ENCODE measurements at places on chromosomes 12 and 14.
A peak's percentile ranks its signal among the peaks of the same experiment; 100 is the strongest.

DNA sequence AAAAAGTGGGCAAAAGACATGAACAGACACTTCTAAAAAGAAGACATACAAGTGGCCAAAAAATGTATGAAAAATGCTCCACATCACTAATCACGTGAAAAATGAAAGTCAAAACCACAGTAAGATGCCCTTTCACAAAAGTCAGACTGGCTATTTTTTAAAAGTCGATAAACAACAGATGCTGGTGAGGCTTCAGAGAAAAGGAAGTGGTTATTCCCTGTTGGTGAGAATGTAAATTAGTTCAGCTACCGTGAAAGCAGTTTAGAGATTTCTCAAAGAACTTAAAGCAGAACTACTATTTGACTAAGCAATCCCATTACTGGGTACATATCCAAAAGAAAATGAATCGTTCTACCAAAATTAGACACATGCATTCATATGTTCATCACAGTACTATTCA, 237.0 kb downstream of the KIF21A start:
- DNase-seq: no peak

DNA sequence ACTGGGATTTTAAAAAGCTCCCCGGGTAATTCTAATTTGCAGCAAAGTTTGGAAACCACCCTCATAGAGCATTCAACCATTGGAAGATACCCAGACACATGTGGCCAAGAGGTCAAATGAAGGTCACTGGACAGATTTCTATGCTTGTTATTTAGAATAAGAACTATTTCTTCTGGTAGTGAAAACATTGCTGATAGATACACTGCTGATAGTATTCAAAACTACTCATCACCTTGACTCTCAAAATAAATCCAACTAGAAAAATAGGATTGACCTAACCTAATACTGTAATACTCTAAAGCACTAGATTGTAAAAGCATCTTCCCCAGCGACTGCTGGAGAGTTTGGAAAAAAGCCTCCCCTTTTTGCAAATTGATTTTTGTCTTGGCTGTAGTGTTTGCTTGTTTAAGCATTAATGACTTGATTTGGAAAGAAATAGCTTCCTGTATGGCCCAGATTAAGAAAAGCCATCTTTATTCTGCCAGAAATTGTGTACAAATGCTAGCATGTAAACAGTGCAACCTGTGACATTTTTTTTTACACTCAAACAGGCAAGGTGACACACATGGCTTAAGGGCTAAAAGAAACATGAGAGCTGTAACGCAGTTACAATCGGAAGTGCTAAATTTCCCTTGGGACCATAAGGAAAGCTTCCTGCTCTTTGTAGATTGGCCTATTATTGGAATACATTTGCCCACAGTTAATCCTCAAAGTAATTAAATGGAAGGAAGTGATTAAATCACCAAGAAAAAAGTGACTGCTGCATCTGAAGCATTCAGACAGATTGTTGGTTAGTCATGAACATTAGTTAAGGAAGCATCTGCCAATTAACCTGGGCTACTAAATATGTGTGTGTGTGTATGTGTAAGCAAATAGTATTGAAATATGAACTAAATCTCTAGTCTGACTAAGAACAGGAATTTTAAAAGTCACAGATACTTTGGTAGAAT, 356.5 kb upstream of the ATP2B1 start:
- DNase-seq: no peak

GRCh38 chr12:117025481-117026151, 73.6 kb downstream of the TESC start:
- no peak for DNase-seq

- no peak for DNase-seq
Measured at GRCh38 chr12:105935106-105935505, 203.6 kb downstream of the NUAK1 start.

DNA sequence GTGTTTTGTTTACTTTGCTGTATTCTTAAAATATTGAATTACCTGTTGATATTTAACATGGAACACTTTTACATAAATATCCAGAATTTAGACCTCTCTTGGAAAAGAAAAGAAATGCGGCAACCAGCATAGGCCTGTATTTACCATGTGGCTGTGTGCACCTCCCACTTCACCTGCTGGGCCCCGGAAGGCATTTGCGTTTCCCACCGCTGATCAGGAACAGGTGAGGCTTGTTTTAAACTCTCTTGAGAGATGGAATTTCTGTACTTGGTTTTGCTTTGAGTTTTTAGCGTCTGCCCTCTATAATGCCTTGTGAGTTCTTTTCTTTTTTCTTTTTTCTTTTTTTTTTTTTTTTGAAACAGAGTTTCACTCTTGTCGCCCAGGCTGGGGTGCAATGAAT, 124.2 kb downstream of the GLT1D1 start:
- DNase-seq: no peak

- DNase-seq: no peak
Measured at GRCh38 chr12:95277139-95277538, 59.5 kb downstream of the VEZT start.

- no peak for DNase-seq
Measured at GRCh38 chr12:111773801-111774551, 7.2 kb downstream of the ALDH2 start.

GRCh38 chr12:125470838-125471783, 405.9 kb downstream of the AACS start:
- no peak for DNase-seq

DNA sequence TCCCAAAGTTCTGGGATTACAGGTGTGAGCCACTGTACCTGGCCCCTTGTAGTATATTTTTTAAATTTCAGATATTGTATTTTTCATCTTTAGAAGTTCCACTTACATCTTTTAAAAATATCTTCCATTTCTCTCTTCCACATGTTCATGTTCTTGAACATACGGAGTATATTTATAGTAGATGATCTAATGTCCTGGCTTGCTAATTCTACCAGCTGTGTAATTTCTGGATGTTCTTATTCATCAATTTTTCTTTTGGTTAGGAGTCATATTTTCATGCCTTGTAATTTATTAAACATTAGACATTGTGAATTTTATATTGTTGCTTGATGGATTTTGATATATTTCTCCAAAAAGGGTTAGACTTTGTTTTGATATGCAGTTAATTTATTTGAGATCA, 30.8 kb downstream of the NTN4 start:
- DNase-seq: no peak

DNA sequence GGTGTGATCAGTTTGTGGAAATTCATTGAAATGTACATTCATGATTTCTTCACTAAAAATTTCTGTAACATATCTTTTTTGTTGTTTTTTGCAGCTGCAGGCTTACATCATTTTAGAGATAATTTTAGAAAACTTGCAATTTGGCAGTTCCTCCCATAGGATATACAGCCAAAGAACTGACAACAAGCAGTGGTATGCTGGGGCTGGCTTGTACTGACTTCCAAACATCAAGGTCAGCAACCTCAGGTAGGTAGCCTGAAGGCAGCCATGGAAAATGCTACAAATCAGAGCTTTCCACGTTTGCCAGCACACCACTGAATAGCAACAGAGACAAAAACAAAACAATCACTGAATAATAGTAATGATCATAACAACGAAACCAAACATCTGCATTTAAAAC, 21.2 kb downstream of the TRIM9 start:
- no peak for DNase-seq

DNA sequence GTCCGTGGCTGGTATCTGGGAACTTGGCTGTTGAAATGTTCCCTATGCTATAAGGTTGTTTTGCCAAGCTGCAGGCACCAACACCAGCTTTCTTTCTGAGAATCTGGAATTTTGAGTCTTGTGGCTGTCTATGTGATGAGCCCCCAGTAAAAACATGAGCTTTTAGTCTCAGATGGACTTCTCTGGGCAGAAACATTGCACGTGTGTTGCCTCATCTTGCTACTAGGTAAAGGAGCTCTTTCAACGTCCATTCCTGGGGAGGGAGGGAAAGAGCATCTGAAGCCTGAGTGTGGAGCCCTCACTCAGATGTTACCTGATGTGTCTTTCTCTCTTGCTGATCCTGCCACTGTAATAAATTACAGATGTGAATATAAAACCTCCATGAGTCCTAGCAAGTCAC, 183.8 kb upstream of the LHX5 start:
- DNase-seq: no peak

DNA sequence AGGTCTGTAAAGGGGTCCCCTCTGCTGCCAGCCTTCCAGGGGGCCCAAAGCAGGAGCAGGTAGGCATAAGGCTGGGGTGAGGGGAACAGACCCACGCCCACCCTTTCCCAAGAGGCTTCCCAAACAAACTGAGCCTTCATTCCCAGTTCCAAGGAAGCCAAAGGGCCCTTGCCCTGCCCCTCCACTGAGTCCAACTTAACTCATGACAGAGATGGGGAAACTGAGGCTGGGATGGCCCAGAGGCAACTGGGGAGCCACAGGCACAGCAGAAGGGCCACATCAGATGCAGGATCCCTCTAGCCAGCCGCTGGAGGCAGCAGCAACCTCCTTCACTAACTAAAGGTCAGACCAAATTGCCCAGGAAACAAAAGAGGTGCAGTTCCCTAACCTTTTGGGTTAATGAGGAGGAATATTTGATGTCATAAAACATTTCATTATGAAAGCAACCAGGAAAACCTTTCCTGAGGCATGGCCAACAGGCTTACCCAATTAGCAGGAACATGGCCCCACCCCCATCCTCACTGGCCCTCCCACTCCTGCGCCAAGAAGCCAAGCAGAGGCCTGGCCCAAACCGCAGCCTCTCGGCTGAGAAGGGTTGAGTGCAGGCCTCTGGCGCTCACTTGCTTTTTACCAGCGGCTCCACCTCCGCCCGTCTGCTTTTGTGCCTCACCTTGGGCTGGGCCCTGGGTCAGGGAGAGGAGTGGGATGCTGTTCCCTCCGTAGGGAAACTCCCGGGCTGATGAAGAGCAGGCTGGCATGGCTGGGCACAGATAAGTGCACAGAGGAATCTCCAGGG, 293.5 kb upstream of the RTL1 start:
- DNase-seq: no peak

- no peak for DNase-seq
Measured at GRCh38 chr12:7242176-7243101, 53.0 kb downstream of the PEX5 start.

- no peak for DNase-seq
Measured at GRCh38 chr14:28152453-28153044, 614.0 kb upstream of the FOXG1 start.

- DNase-seq: no peak
Measured at GRCh38 chr14:54207476-54208462, 189.0 kb upstream of the CDKN3 start.

DNA sequence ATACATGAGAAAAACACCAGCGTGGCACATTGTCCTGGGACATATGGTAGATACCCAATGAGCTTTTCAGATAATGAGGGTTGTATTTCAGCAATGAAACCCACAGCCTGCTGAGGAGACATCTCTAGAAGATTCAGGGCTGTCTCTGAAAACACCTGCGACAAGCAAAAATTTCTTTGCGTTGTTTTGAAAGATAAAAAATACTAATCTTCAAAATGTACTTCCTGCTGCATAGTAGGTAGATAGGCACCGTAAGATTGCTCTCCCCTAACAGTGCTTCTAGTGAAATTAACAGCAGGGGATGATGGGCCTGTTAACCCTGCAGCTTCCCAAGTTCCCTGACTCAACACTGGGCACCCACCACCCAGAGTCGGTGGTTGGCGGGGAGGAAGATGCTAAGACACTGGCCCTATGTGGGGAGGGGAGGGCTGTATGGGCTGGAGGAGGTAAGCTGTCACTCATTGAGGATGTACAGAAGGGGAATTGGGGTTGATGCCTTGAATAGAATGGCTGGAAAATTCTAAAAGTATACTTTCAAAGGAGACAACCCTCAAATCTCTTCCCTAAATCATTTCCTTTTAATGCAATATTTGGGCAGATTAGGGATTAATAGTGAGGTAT, 20.0 kb downstream of the ZFP36L1 start:
- DNase-seq: no peak

DNA sequence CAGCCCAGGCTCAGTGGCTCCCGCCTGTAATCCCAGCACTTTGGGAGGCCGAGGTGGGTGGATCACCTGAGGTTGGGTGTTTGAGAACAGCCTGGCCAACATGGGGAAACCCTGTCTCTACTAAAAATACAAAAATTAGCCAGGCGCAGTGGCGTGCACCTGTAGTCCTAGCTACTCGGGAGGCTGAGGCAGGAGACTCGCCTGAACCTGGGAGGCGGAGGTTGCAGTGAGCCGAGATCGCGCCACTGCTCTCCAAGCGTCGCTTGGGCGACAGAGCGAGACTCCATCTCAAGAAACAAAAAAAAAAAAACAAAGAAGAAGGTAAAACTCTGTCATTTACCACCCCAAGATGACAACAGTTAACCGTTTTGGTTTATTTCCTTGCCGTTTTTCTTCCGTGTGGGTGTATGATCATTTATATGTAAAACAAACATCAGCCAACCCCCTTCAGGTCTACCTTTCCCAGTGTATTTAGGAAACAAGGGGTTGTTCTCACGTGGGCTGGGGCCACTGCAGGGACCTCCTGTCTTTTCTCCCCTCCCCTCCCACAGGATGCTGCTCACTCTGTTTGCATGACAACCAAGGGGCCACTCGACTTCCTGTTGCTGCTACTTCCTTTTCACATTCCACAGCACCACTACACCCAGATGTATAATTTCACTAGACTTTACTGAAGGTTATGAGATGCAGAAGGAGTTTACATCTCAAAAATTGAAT, 13.6 kb downstream of the TTC9 start:
- DNase-seq: peak; percentile 59

DNA sequence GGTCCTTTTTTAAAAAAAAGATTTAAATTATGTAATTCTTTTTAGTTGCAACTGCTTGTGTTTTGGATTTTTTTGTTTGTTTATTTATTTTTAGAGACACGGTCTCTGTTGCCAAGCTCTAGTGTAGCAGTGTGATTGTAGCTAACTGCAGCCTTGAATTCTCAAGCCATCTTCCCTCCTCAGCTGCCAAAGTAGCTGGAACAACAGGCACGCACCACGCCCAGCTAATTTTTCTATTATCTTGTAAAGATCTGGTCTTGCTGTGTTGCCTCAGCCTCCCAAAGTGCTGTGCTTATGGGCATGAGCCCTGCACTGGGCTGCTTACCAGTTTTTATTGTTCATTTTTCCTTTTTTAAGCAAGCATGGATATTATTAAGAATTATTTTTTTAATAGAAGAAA, 10.6 kb upstream of the ART4 start:
- no peak for DNase-seq

GRCh38 chr12:126492181-126492580, 1426.9 kb downstream of the AACS start:
- no peak for DNase-seq

- no peak for DNase-seq
Measured at GRCh38 chr12:32240162-32240561, 133.5 kb downstream of the BICD1 start.

GRCh38 chr12:107139787-107140186, 46.4 kb upstream of the CRY1 start:
- no peak for DNase-seq

- no peak for DNase-seq
Measured at GRCh38 chr12:109057376-109057775, 5.0 kb downstream of the USP30 start.

GRCh38 chr14:32633224-32633859, 304.2 kb downstream of the AKAP6 start:
- no peak for DNase-seq
